ENCODE measurements at places on chromosomes 2 and 18. TPM values are rescaled to one million over a fixed set of nuclear protein-coding genes. Genes with fewer than 3 reads are reported as not detected.

DNA sequence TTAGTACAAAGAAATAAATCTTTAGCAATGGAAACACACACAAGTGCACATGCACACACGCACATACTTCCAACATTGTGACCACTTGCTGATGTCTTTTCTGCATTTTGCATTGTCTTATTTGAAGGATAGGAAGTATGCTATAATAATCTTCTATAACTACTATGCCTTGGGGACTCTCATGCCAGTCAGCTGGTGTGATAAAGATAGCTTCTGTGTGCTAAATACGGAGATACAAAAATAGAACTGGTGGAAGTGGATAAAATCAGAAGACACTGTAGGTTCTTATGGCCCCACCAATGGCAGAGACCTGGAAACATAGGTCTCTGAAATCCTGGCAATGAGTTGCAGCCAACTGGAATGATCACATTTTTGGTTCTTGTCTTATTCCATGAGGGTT lies 31.5 kb upstream of the RASGRP3 start:
- no peak for DNase-seq

The CRACDL gene
- polyA plus RNA-seq: 7.0 TPM

DNA sequence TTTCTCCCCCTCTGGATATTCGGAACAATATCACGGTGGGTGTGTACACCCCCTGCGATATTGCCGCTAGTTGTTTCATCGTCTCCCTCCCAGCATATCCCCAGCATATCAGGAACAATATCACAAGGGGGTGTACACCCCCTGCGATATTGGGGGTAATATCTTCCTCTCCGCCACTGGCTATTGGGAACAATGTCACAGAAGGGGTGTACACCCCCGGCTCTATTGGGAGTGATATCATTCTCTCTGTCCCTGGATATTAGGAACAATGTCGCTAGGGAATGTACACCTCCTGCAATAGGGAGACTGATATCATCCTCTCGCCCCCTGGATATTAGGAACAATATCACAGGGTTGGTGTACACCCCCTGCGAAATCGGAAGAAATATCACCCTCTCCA lies 1932.0 kb downstream of the SUCLG1 start:
- DNase-seq: no peak

The NDUFV2 gene
- 246 TPM for polyA plus RNA-seq

The RELCH gene
- 6.6 TPM for polyA plus RNA-seq
